ENCODE measurements at places on chromosomes 12 and 14.

DNA sequence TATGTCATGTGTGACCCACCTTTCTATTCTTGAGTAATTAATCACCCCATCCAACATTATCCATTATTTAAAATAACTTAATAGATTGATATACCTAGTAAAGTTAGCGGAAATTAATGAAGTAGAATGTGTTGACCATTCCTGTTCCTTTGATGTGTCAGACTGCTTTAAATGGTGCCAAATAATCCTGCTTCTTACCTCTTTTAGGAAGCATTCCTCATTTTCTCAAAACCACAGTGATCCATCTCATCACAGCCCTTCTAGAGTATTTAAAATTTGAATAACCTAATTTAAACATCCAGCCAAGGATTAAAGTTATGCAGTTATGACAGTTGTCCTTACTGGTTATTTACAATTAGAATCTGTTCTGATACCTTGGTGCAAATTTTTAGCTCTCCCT lies 6.9 kb downstream of the MGAT4C start:
- no peak for DNase-seq

- no peak for DNase-seq
Observed at GRCh38 chr12:19491863-19492262, 52.6 kb downstream of the AEBP2 start.

DNA sequence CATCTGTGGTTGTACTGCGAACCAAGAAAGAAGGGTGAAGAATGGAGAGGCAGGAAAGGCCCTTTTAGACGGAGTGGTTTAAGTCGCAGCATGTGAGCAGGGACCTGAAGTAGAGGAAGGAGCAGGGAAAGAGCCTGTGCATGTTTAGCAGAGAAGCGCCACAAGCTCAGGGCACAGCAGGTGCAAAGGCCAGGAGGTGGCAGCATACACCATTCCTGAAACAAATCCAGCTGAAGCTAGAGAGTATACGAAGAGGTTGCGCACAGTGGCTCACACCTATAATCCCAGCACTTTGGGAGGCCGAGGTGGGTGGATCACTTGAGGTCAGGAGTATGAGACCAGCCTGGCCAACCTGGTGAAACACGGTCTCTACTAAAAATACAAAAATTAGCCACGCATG lies 49.9 kb downstream of the HELB start:
- DNase-seq = peak; percentile 33

DNA sequence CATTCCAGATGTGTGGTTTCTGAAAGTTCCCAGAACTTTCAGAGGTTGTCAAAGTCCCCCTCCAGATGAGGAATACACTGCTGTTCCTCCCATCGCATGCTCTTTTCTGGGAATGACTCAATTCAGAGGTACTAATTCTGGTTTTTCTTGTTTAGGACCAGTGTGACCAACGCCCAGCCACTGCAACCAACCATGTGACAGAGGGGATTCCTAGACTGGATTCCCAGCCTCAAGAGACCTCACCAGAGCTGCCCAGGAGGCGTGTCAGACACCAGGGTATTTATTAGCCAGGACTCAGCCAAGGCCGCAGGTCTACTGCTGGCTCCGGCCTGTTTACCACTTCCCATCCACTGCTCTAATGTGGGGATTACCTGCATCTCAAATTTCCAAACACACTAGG lies 24.2 kb downstream of the TRAFD1 start:
- DNase-seq = no peak

- DNase-seq = no peak
Observed at GRCh38 chr12:13257356-13257875, 60.9 kb downstream of the EMP1 start.

- DNase-seq = no peak
Observed at GRCh38 chr12:64293654-64294364, 71.7 kb upstream of the KICS2 start.

DNA sequence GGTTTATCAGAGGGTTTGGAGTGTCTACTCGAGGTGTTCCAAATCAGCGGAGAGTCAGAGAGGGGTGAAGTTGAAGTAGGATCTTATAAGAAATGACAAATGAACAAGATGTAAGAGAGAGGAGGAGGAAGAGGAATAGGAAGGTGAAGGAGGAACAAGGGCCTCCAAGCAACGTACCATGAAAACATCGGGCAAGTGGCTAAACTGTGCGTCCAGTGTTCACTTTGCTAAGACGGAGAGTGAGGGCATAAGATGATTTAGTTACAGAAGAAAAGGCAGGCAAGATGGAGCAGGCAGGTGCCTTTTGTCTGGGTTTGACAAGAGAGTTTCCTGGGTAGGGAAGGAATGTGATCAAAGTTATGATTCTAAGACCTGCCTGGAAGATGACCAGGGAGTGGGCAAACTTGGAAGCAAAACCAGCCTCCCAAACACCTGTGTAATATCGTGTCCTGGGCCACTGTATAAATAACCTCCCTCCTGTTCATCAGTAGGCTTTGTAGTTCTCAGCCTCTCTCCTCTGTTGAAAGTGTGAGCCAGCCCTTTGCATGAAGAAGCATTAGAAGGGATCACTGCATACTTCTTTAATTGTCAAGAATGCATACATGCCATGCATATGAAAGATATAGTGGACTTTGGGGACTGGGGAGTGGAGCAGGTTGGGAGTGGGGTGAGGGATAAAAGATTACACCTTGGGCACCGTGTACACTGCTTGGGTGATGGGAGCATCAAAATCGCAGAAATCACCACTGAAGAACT lies 111.4 kb downstream of the ZFP36L1 start:
- DNase-seq = no peak

DNA sequence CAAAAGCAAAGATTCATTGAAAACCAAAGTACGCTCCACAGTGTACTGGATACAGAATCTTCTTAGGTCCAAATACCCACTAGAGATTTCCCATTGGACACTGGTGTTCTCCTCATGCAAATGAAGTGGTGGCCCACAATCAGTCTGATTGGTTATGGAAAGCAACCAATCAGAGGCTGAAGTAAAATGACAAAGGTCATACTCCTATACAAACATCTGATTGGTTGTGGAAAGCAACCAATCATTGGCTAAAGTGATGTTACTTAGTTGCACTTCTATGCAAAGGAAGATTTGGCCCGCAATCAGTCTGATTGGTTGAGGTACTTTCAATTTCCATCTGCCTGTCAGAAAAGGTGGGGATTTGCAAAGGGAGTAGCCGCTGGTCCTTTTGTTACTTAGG lies 1.3 kb upstream of the WASHC3 start:
- no peak for DNase-seq

- no peak for DNase-seq
Observed at GRCh38 chr12:111978545-111978944, 34.4 kb downstream of the TMEM116 start.

- no peak for DNase-seq
Observed at GRCh38 chr14:100673807-100674154, 52.9 kb upstream of the DLK1 start.

All from DND-41 (cell line).